ENCODE measurements at places on chromosomes 16 and 17.
A peak's percentile ranks its signal among the peaks of the same experiment; 100 is the strongest.

DNA sequence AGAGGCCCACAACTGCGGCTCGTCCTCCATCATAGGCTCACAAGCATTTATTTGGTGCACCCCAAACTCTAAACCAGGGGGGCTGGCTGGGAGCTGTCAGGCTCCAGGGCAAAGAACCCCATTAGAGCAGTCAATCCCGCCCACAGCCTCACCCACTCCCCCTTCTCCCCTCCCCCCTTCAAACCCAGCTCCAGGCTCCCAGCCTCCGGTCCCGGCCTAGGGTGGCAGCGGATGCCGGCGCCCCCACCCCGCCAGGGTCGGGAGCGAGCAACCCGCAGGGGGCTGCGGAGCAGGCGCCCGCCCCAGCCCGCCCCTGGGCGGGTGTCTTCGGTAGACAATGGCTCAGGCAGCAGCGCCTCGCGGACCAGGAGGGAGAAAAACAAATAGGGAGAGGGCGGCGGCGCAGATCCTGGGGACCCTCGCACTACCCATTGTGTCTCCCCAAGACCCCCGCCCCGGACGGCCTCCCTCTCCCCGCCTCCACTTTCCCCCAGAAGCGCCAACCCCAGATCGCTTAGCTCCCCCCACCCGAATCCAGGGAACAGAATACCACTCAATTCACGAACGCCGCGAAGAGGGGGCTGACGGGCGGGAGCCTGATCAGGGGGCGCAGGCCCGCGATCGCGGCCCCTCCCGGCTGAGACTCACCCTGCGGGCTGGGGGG is 572 bp downstream of the FAM171A2 start:
- DNase-seq: no peak

GRCh38 chr16:59424714-59425273 is 690.7 kb upstream of the GOT2 start:
- no peak for DNase-seq

DNA sequence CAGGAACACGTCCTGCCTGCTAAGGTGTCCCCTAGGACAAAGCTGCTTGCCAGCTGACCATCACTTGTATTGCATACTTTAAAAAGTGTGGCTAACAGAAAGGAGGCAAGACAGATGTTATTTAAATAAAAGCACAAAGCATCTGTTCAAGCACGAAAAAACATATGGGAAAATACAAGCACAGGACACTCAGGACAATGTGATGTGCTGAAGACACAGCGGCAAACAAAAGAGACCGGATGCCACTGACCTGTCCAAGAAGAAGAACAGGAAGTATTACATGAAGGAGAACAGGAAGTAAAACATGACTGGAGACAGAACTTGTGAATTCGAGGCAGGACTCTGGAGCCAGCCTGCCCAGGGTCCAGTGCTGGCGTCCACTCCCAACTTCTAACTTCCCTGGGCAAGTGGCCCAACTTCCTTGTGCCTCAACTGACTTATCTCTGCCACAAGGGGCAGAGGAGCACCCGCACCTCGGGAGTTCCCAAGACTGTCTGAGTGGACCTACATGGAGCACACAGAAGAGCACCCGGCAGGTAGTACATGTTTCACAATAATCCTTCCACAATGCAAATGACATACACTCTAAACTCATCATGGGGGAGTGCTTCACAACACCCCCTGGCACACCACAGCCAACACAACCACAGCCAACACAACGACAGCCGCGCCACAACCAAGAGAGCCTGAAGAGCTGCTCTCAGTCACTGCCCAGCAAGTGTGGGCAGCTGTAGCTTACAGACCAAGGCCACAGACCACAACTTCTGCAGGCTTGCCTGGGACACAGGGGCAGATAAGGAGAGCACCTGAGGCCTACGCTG is 36.6 kb downstream of the ANKRD11 start:
- DNase-seq: no peak

DNA sequence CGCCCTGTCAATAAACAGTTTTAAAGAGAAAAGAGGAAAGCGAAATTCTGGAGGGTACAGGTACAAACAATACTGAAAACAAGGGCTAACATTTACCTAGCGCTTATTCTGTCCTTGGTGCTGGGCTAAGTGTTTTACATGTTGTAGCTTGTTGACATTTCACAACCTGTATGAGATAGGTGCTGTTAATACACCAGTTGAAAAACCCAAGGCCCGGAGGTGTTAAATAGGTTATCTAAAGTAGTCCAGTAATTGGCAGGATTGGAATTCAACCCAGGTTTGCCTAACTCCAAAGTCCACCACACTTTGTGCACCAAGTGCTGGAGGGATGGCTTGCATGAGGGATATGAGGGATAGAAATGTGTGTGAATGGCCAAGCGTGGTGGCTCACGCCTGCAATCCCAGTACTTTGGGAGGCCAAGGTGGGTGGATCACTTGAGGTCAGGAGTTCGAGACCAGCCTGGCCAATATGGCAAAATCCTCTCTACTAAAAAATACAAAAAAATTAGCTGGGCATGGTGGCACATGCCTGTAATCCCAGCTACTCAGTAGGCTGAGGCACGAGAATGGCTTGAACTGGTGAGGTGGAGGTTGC is 2.9 kb downstream of the ATP6V0D1 start:
- DNase-seq: no peak

GRCh38 chr17:38591759-38592241 is 14.0 kb downstream of the SRCIN1 start:
- DNase-seq: peak; percentile 67

- DNase-seq: no peak
These were observed 17.7 kb downstream of the ETV4 start for GRCh38 chr17:43528319-43528987.

DNA sequence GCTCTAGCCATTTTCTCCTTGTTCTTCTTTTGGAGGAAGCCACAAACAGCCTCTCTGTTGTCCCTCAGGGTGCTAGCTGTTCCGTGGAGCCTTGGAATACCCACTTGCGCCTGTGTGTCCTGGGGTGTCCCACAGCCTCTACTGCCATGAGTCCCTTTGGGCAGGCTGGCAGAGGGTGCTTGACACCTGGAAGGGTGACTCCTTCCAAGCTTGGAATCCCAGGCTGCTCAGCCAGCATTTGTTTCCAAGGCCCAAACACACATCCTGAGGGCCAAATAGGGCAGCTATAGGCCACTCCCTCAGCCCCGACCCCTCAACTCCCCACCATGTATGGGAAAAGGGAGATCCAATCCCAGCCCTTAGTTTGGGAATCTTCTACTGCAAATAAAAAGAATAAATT is 14.9 kb downstream of the ZNHIT3 start:
- no peak for DNase-seq

All from activated CD4-positive, alpha-beta T cell treated with anti-CD3 and anti-CD28 coated beads, Interleukin-10, Interleukin-2, amounts not matched to agents 100 ng/mL and 50 ng/mL, durations not matched to agents 16 hours and 8 hours (primary cell).